ENCODE measurements at places on chromosomes 1 and 21.

DNA sequence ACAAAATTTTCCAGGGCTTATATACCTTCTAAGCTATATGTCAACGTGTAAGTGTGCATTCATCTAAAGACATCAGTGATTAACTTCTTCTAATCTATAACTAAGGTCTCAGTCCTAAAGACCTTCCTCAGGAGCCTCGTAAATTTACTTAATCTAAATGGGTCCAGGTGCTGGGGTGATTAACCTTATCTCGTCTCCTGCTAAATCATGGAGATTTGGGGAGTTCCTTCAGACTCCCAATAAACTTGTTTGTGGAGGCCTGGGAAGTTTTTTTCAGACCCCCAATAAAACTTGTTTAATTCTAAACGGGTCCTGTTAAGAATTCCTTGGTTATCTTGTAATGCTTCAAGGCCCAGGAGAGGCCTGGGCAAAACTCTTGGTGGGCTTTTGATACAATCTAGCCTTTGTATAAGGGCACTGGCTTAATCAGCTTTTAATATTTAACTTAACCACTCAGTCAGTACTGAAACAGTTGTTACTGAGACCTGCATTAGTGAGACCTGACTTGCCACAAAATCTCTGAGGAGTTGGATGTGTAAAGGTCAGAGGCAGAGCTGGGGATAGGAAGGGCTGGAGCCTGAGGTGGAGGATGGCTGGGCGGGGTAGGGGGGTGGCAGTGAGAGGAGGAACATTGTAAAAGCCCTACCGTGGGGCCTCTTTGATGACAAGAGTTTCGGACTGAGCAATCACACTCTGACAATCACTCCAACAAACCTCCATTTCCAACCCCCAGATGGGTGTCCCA, 6.2 kb upstream of the HMGCS2 start:
- DNase-seq: no peak

GRCh38 chr1:205042911-205043806, at the start of gene CNTN2:
CNTN2 (plus strand) TSS chr1:205043212; CDS start chr1:205053186, 9,974 bp downstream.
- DNase-seq: no peak

GRCh38 chr1:11842154-11843041, 5.2 kb downstream of the NPPA start:
- DNase-seq: no peak

DNA sequence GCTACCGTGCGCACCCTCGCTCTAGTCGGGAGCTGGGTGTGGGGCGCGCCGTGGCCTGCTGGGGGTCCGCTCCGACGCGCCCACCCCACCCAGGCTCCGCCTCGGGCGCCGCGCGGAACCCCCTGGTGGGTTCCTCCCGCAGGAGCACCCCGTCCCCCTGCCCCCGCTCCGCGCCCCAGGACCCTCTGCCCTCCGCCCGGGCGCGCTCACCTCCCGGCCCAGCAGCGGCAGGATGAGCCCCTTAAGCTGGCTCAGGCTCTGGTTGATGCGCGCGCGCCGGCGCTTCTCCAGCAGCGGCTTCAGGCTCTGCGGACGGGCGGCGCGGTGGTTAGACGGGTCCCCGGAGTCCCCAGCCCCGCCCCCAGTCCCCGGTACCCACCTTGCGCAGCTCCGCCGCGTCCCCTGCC, 319 bp downstream of the HES2 start:
- no peak for DNase-seq

DNA sequence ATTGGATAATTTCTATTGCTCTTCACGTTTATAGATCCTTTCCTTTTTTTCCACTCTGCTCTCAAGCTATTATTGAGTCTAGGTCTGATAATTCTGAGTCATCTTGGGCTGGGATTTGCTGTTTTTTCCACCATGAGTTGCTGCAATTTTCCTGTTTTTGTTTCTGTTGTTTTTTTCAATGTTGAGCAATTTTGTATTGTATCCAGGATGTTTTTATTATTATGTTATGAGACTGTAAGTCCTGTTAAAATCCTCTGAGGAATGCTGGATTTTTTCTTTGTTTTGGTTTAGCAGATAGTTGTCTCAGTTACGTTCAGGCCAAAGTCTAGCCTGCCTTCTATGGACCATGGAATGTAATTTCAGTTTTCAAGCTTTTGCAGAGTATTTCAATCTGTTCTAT, 13.0 kb upstream of the SLC35A3 start:
- DNase-seq: no peak

GRCh38 chr1:33255347-33256220, 708 bp upstream of the ZNF362 start:
- DNase-seq: peak; percentile 15

GRCh38 chr1:175297291-175297690, 104.7 kb upstream of the KIAA0040 start:
- DNase-seq: no peak

GRCh38 chr1:159838715-159839114, 12.0 kb downstream of the SLAMF8 start:
- no peak for DNase-seq

DNA sequence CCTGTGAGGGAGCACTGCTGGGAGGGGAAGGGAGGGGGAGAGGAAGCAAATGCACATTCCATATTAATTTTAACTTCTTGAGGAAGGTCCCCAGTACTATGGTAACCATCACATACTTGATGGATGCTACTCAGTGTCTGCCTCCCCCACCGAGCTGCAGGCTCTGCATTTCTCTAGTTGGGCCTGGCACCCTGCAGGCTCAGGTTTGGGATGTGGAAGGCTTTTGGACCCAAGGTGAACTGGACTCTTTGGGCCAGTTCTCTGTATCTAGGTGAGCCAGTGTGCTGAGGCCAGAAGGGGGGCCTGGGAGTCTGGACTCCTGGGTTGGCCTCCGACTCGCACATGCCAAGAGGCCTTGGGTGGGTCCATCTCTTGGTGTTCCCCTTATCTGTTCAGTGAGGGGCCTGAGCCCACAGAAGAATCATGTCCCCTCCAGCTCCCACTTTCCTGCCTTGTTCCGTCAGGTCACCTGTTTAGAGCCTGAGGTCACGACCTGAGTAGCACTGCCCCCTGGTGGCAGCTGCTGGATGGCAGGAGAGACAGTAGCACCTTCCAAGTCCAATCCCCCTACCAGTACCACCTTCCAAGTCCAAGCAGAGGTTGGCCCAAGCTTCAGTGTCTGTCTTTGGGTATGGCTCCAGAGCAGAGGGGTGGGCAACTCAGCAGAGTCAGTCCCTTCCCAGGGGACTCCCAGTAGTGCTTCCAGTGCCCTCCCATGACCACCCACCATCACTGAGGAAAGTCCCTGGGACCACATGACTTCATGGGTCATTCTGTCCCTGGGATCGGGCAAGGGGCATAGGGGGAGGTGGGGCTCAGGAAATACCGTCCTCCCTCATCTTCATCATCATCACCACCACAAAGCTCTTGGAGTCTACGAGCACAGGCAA, 241.8 kb downstream of the TRABD2B start:
- no peak for DNase-seq

DNA sequence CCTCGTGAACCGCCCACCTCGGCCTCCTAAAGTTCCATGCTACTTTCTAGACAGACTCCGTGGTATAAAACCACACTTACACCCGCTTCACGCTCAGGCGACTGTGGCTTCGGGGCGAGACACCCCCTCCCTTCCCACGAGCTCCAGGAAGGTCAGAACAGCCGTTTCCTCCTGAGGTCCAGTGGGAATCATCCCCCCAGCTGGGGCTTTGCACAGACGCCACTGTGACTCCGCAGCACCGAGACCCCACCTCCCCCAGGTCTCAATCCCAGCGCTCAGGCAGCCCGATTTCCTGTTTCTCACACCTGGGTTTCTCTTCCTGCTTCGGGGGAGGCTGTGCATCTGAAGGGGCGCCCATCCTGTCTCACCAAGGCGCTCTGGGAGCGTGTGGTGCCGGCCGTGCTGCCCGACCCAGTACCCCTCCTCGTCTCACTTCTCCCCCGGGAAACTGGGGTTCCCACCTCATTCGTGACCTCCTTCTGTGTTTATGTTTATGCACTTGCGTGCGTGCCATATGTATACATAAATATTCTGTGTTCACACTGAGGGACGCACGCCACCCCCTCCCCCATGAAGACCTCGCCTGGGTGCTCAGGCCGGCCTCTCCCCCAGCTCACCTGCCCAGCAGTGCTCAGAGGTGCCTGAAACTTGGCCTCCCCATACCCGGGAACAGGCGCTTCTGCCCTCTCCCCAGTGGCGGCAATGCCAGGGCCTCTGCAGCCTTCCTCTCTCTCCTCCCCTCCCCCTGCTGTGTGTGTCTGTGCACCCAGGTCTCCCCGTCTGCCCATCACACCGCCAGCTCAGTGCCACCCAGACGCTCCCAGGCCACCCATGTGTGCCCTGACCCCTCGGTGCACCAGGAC, 14.6 kb downstream of the SLC35E2B start:
- no peak for DNase-seq

DNA sequence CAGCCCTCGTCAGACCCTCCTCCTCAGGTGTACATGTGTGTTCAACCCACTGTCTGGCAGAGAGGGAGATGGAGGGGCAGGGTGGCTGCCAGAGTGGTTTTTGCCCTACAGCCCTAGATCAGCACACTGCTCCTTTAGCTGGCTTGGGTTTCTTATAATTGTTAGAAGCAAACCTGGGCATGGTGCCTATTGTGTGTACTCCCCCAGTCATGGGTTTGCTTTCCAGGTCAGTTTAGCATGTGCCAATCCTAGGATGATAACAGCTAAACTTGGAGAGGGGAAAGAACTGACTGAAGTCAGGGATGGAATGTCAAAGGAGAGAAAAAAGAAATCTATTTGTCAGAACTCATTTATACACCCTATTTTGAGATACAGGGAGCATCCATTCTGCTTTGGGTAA, 63.3 kb downstream of the UCK2 start:
- DNase-seq: no peak

DNA sequence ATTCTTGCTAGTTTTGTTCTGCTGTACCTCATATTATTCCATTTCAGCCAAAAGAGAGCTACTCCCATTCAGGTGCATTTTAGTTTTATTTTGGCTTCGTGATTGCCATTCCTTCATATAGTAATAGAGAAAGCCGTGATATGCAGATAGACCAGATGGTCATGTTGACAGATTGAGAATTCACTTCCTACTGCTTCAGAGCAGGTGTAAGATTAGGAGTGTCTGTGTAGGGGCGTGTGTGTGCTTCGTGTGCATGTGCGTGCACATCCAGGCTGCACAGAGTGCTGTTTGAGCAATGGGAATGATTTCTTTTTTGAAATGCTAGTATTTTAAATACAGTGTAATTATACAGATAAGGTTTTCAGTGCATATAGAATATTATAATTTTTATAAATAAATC, 10.3 kb downstream of the NFIA start:
- DNase-seq: no peak

- DNase-seq: no peak
Observed at GRCh38 chr1:90717356-90717664, 208 bp upstream of the BARHL2 start.

- no peak for DNase-seq
Observed at GRCh38 chr1:16211824-16212223, 628 bp downstream of the ARHGEF19 start.

DNA sequence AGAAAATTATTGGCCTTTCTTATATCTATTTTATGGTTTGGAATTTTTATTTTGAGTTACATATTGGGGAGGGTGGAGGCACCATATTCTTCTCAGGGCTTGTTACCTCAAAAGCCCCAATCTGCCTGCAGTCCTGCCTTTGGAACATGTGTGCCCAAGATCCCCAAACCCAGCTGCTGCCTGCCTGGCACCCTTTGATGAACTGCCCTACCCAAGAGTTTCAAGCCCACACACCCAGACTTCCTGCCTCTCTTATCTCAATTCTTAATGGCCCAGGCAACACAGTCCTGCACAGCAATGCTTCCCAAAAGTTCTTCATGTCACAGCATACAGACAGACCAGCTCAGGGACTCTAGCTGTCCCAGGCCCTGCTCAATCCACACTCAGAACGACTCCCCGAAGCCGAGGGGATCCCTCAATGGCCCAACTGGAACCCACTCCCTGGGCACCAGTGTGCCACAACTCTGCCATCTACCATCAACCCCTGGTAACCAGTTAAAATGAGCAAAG, 19.2 kb downstream of the OLFML2B start:
- DNase-seq: no peak

- no peak for DNase-seq
Observed at GRCh38 chr1:153341431-153341934, 7.2 kb downstream of the PGLYRP4 start.

DNA sequence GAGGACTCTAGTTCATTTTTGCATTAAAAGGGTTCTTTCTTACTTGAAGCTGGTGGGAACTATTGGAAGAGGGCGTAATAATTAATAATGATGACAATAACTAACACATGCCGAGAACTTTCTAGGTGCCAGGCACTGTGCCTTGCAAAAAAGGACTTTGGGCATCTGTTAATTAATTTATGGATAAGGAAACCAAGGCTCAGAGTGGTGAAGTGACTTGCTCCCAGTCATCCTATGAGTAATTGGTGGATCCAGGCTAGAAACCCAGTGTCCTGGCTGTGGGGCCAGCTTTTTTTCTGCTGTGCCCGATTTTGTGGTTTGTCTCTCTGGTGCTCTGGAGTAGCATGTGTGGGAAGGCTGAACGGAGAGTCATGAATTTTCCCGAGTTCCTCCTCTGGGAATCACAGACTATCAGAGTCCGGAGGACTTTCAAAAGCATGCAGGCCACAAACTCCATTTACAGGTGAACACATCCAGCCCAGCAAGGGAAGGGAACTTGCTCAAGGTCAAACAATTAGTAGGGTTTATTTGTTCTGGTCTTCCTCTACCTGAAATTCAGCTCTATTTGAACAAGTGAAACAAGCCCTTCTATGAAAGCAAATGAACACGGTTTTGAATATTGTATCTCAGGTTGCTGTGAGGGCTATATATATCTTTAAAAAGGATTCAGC, 23.4 kb downstream of the ROR1 start:
- DNase-seq: no peak

- DNase-seq: no peak
Observed at GRCh38 chr1:41918450-41919043, at the start of gene HIVEP3. HIVEP3 (minus strand) TSS chr1:41918922.

GRCh38 chr1:247079141-247079874, 697 bp upstream of the ZNF670 start:
- DNase-seq: no peak

GRCh38 chr1:230335861-230336522, 90.1 kb downstream of the PGBD5 start:
- DNase-seq: no peak

DNA sequence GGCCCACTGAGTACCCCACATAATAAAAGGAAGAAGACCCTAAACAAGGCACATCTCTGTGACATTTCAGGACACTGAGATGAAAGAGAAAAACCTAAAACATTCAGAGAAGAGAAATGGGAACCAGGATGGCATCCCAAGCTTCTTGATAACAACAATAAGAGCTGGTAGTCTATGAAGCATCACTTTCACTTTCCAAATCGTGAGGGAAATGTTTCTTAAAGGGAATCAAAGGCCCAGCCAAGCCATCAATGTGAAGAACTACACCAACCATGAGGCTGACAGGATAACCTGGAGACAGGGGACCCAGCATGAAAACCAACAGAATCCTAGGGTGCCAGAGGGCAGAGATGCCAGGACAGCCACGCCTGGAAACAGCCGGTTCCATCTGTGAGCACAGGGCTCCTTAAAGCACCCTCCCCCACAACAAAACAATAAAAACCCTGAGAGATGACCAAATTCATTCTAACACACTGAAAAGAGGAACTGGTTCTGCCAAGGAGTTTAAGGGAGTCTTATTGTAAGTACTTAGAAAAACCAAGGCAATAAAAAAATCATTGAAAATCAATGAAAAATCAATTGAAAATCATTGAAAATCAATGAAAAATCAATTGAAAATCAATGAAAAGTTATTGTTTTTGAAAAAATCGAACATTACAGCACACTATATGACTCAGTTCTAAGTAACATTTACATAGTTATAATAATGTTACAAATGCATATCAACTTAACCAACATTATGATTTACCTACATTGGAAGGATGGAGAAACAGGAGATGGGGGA, 141.5 kb upstream of the ERG start:
- DNase-seq: no peak

Measured in stimulated activated CD4-positive, alpha-beta T cell treated with anti-CD3 and anti-CD28 coated beads, Interleukin-2, amount 100 ng/mL, for 4 hours (primary cell).